ENCODE measurements at places on chromosomes 16 and 17.

DNA sequence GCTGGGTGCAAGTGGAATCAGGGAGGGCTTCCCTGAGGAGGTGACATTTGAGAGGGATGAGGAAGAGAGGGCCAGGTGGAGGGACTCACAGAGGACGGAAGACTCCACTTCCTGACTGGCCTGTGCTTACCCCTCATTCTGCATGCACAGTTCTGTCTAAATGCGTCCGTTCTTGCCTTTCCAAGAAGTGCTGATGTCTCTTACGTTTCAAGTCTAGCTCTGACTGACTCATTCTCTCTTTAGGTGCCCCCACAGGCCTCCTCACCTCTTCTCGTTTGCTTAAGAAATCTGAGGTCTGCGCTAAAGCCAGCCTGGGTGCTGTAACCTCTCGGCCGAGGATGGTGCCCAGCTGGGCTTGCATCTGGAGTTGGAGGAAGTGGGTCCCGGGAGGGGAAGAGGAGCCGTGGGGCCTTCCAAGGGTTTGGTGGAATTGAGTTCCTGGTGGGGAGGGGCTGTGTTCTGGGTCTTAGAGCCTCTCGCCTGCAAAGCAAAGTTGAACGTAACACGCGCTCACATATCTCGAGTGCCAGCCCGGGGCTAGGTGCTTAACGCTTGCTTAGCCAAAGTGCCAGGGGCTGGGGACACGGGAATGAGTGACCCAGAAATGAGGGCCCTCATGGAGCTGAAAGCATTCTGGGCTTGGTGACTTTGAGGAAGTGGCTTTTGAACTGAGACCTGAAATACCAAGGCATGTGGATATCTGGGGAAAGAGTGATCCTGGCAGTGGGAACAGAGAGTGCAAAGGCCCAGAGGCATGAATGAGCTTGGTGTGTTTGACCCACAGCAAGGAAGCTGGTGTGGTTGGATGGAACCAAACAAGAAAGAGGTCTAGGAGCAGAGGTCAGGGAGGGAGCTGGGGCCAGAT lies 4.8 kb downstream of the IL4R start:
- DNase-seq: peak; percentile 91

- no peak for DNase-seq
Measured at GRCh38 chr16:57128771-57129389, 36.5 kb downstream of the CPNE2 start.

DNA sequence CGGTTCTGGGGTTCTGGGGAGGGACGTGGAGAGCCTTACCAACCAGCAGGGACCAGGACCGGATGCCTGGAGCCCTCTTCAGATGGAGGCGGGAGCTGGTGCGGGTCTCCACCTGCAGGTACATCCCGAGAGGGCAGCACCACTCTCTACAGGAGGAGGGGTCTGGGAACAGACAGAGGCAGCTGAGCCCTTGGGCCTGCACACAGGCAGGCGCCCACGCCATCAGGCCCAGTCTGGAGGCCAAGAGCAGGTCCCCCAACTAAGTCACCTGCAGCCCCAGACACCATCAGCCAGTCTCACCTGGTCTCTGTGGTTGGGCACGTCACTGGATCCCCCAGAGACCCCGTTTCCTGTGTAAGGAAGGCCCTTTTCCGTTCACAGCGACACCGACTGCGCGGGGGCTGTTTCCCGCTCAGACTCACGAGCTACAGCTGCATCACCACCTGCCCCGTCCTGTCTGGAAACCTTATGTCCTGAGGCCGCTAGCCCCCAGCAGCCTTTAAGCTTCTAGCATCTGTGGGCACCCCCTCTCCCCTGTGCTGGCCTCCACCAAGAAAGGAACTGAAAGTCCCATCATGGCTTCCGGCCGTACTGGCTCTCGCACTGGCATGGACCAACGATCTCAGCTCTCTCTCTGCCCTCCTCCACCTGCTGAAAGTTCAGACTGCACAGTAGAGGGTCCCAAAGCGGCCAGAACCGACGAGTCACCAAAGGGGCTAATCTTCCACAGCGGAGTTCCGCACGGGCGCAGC lies 1.2 kb downstream of the CYBC1 start:
- no peak for DNase-seq

- no peak for DNase-seq
Measured at GRCh38 chr17:63826468-63827001, 696 bp upstream of the PSMC5 start.

- no peak for DNase-seq
Measured at GRCh38 chr16:52721331-52721730, 174.4 kb upstream of the TOX3 start.

DNA sequence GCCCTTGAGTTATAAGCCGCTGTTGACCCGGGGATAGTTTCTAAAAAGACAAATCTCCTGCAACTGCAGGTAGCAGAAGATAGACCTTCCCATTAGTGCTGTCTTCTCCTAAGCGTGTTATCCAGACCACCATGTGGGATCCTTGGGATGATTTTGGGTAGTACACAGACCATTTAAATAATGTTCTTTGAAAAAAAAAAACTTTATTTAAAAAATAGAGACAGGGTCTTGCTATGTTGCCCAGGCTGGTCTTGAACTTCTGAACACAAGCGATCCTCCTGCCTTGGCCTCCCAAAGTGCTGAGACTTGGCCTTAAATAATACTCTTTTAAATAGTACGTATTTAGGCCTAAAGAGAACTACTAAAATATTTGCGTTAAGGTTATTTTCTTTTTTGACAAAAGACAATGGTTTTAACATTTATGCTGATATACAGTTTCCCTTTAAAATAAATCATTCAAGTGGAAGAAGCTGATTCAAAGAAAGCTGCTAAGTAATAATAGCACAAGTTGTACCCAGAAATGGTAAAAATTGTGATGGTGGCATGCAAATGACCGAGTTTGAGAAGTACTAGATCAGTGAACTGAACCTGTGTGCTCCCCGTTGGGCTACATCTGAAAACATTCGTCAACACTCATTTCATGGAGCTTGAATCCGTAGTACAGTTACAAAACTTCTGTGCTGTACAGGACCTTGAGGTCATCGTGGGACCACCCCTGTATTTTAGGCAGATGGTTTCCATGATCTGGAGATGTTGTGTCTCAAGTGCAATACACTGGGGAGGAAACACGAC lies 24.0 kb downstream of the SMARCE1 start:
- no peak for DNase-seq

DNA sequence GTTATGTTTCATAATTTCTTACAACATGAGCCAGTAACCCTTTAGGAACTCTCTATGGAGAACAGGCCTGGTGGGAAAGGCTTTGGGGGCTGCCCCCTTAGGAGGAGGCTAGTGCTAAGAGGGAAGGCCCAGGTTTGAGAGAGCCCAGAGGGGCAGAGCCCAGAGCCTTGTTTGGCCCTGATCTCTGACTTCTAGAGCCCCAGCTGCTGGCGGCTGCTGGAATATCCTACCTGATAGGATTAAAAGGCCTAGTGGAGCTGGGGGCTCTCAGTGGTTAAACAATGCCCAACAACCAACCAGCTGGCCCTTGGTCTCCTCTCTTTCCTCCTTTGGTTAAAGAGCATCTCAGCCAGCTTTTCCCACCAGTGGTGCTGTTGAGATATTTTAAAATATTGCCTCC lies 54.1 kb downstream of the IGF2BP1 start:
- no peak for DNase-seq

DNA sequence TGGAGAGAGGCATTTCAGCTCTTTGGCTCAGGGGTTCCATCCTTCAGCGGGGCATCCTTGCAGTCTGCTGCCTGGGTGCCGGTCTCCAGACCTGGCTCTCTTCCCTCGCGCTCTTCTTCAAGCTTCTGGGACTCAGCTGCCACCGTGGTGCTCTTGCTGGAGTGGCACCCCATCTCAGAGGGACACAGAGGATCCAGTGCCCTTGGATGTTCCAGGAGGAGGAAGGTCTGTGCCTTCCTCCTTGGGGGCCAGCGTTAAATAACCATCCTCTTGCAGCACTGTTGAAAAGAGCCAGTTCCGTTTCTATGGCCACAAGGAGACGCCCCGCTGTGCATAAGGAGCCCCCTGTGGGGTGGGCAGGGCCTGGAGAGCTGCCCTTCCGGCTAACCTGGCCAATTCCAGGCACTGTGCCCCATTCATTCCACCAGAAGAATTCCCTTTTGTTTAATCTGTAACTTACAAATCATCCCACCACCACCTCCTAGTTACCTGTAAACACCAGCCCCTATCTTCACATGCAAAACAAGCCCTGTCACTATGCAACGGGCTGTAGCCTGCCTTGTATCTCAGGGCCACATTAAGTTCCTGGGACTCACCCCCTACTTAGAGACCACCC lies 8.6 kb downstream of the CHD9NB start:
- no peak for DNase-seq

DNA sequence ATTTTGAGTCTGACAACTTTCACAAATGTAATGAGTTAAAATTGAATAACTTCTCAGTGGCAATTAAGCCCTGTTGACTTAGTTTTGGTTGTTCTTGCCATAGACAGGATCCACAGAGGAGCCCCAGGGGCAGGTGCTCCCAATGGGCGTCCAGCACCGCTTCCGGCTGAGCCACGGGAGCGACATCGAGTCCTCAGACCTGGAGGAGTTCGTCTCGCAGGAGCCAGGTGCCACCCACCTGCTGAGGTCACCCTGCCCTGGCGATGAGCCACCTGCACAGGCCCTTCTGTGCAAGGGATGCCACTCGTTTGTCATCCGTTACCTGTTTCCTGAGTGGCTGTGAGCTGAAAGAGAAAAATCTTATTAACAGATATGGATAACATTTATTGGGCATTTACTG lies 10.7 kb downstream of the CCDC40 start:
- no peak for DNase-seq

DNA sequence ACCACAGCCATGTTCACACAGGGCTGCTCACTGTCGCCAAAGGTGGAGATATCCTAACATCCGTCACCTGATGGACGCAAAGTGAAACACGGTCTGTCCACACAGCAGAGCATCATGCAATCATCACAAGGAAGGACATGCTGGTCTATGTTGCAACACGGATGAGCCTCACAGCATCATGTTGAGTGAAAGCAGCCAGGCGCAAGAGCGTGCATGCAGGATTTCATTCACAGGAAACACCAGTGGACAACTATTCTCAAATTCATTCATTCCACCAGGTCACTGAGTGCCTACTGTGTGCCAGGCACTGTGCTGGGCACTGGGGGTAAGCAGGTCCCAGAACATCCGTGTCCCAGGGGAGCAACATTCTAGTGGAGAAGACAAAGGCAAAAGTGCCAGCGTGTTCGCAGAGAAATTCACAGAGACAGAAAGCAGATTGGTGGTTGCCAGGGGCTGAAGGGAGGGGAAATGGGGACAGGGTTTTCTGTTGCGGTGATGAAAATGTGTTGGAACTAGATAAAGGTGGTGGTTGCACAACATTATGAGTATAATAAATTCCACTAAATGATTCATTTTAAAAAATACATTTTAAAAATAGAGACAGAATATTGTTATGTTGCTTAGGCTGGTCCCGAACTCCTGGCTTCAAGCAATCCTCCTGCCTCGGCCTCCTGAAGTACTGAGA lies 22.7 kb upstream of the KCNJ12 start:
- DNase-seq: no peak

DNA sequence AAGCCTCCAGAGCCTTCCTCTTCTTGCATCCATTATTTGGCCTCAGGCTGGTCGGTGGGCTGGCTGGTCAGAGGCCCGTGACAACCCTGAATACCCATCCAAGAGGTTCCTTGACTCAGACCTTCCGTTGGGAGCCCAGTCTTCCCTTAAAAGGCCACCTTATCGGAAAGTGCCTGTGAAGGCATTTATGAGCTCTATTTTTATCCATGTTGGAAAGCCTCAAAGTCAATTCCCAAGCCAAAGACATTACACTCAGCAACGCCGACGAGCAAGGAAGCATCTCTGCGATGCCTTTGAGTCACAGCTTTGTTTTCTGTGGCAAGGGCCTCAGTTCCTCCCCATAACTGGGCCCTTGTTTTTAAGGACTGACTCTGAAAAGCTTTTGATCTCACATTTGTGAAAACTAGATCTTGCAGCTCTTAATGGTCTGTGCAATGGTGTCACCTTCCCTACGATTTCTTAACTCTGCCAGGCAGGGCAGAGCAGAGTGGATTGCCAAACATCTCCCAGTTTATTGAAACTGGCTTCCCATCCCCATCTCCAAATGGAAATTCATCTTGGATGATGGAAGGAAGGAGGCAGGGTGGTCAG lies 13.3 kb upstream of the SPOP start:
- DNase-seq: no peak

- DNase-seq: no peak
Measured at GRCh38 chr17:30000755-30001257, 59.4 kb downstream of the EFCAB5 start.

GRCh38 chr17:66840061-66840460 lies 5.1 kb downstream of the CACNG5 start:
- DNase-seq: no peak
